ENCODE measurements at places on chromosomes 7 and 10.

DNA sequence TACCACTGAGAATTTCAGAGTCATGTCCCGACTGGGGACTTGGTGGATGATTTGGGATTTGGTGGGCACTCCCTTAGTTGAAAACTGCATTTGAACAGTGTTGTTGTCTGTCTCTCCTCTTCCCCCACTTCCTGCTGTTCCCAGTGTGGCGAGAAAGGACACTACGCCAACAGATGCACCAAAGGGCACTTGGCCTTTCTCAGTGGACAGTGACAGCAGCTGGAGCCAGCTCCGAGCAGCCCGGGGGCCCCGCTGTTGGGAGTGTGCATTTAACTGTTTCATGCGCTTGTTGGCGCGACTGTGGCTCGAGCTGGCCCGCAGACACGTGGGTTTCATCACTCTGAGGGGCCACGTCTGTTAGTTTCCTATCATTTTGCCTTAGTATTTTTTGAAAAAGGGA is 9.7 kb downstream of the ATP5MF start:
- no peak for DNase-seq

- DNase-seq: no peak
These were observed 143.6 kb downstream of the AGMO start for GRCh38 chr7:15418264-15418663.

DNA sequence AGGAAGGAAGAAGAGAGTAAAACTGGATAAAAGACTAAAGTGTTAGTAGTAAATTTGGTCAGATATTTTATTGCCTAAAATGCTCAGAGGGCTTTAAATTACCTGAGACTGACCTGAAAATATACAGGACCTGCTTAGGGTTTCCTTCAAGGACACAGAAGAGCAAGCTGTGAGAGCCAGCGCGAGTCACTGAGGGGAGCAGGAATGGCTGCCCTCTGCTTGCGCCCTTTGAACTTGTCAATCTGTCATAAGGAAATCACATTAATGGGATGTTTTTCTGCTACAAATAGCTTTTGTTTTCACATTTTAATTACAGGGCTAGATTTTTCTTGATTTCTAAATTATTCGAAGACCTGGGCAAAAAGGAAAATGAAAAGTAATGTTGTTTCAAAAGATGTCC is 26.9 kb downstream of the DNAJB9 start:
- no peak for DNase-seq

DNA sequence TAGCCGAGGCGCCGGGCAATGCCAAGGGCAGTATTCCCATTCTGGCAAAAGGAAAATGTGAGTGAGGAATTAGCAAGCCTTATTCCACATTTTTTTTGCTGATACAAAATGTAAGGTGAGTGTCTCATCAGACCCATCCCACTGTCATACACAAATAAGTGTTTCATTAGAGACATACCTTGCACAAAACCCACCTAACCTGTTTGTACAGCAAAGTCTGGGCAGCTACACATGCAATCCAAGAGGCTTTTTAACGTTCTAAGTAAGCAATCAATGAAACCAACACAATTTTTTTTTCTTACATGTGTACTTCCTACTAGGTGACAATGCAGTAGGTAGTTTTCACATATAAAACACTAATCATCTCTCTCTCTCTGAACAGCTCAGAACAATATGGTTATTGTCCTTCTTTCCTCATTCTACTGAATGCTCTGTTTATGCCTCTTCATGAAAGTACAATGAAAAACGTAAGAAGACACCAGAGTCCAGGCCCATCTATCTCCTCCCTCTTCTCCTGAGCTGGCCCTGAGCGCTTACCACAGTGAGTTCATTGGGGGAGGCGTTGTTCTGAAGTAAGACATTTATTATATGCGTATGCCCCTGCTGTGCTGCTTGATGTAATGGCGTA is 217.2 kb downstream of the ANK3 start:
- DNase-seq: no peak

- no peak for DNase-seq
These were observed 7.8 kb downstream of the ABLIM1 start for GRCh38 chr10:114650266-114650665.

DNA sequence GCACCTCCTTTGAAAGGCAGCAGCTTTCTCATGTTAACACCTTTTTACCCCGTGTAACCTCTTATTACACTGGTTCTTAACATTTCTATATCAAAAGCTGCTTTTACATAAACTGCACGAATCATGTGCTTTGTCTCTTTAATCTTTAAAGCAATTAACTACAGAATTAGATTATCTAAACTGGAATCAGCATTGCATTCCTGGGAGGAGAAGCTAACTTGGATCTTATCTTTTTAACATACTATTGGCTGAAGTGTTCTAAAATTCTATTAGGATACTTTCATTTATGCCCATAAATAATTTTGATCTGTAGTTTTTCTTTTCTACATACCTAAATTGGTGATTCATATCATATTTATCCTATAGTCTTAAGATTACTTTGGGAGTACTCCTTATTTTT is 428.4 kb upstream of the IGFBP3 start:
- no peak for DNase-seq

Data from HuH-7.5 (cell line).